ENCODE measurements at places on chromosomes 16 and 17.

GRCh38 chr16:13957197-13958078, 37.5 kb downstream of the ERCC4 start:
- peak; percentile 11 for DNase-seq

GRCh38 chr17:51352798-51353197, 92.5 kb downstream of the UTP18 start:
- no peak for DNase-seq

GRCh38 chr17:78022425-78022824, 63.9 kb downstream of the TNRC6C start:
- no peak for DNase-seq

GRCh38 chr16:2019518-2019920, at the start of gene NPW:
Gene NPW (plus strand): TSS chr16:2019785.
- no peak for DNase-seq

- no peak for DNase-seq
Observed at GRCh38 chr17:78475211-78475610, 96.8 kb downstream of the PGS1 start.

GRCh38 chr17:80526116-80526910, 18.3 kb upstream of the RPTOR start:
- no peak for DNase-seq

- peak; percentile 7 for DNase-seq
Observed at GRCh38 chr17:45132320-45132571, at the start of gene PLCD3. Gene PLCD3 (minus strand): TSS chr17:45132515. CDS start chr17:45132410, 105 bp downstream.

GRCh38 chr17:27368151-27368795, 74.4 kb downstream of the WSB1 start:
- DNase-seq = no peak

DNA sequence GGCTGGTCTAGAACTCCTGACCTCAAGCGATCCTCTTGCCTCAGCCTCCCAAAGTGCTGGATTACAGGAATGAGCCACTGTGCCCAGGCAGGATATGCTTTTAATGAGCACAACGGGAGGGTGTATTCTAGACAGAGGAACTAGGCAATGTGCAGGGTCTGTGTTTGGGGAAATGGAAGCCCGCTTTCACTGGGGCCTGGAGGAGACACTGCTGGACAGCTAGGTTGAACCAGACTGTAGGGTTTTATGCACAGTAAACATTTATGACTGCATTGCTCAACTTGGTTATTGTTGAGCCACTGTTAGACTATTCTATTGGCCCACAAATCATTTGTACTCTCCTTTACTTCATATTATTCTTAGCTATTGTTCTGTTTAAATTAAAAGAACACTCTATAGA, 10.2 kb upstream of the SIAH1 start:
- DNase-seq = no peak

DNA sequence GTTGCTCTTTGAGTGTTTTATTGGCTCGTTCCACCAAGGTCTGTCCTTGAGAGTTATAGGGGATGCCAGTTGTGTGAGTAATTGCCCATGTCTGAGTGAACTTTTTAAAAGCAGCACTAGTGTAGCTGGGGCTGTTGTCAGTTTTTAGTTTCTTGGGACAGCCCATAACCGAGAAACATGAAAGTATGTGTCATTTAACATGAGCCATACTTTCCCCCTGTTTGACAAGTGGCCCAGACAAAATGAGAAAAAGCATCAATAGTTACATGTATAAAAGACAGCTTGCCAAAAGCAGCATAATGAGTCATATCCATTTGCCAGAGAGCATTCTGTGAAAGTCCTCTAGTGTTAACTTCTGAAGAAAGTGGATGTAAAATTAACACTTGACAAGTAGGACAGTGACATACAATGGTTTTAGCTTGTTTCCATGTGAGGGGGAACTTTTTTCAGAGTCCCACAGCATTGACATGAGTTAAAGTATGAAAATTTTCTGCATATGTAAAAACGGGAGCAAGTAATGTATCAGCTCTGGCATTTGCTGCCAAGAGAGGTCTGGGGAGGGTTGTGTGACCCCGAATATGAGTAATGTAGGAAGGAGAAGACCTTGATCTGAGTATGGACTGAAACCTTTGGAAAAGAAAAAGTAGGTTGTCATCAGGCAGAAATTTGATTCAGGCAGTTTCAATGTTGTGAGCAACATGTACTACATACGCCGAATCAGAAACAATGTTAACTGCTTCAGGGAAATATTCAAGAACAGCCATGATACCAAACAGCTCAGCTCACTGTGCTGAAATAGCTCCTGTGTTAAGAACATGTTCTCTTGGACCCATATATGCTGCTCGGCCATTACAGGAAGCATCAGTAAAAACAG, 56.8 kb upstream of the ARL4D start:
- DNase-seq = no peak

- no peak for DNase-seq
Observed at GRCh38 chr16:85037050-85037410, 9.4 kb downstream of the KIAA0513 start.

DNA sequence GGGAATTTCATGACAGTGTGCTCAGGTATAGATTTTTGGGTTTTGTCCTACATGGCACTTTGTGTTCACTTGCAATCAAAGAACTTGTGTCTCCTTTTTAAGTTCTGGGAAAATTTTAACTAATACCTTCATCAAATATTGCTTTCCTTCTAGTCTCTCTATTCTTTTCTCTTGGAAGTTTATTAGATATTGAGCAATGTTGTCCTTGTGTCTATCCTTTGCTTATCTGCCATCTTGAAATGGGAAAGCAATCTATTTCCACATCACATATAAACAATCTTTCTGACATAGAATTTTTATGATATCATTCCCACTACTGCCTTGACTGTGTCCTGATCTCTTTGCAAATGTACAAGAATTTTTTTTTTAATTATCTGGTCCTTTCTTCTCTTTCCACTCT, 4.4 kb upstream of the ABCA9 start:
- no peak for DNase-seq

DNA sequence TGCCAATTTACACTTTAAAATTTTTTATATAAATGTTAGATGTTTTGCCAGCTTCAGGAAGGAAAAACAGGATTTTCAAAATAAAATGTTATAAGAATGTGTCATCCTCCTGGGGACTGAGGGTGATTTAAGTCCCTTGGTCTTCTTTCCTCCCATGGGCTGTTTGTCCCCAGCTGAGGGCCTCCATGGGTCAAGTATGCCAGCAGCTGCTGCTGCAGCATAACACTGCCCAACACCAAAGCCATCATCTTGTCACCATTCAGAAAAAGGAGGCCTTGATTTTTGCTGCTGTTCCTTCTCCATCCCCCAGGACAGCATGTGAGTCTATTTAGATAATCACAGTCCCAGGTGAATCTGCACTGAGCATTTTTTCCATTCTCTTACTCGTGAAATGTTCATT, 188.5 kb downstream of the LGALS9B start:
- DNase-seq = no peak

DNA sequence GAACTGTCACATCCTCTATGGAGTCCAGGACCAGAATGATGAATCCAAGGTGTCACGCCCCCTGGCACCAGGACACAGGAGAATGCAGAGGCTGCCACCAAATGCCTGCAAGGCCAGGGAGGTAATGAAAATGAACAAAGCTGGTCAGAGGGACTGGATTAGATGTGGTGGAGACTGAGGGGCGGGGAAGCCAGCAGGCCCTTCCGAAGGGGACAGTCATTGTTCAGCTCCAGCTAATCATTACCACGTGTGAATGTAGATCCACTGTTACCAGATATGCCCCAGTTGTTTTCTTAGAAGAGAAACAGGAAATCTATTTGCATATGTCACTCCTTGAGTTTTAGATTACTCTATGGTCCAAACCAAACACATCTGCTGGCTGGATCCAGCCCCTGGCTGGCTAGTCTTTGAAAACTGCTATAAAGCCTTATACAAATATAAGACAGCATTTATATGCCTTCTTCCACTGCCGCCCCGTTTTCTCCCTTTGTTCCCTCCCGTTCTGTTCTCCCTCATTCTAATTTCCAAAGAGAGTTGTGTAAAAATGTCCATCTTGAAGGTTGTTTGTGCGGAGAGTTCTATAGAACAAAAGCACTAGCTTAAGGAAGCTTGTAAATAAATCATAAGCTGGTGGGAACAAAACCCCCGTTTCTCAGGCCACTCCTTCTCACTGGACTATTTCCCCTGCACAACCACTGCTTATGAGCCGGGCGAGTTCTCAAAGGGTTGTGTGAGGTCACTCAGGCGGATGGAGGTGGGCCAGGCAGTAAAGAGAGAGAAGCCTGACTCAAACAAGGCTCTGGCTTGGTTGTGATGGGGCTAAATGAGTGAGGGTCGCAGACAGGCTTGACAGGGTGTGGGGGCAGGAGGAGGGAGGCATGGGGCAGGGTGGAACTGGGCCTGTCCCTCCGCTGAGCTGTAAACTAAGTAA, 14.2 kb downstream of the CRYM start:
- DNase-seq = peak; percentile 41

DNA sequence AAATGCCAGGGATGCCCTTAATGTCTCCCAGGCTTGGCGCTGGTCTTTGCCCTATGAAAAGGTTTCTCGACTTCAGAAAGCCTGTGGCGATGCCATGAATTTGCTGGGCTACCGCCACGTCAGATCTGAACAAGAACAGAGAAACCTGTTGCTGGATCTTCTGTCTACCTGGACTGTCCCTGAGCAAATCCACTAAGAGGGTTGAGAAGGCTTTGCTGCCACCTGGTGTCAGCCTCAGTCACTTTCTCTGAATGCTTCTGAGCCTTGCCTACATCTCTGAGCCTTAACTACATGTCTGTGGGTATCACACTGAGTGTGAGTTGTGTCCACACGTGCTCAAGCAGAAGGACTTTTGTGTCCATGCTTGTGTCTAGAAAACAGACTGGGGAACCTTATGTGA, 11.4 kb downstream of the CHST4 start:
- DNase-seq = peak; percentile 51
